Psoas muscle (tissue), 8 donors: ENCODE measurements at places on chromosomes 2 and 18. TPM values are rescaled to one million over a fixed set of nuclear protein-coding genes. Genes with fewer than 3 reads are reported as not detected.

- no peak for DNase-seq
Measured at GRCh38 chr18:65352186-65352585, 398.6 kb upstream of the CDH7 start.

DNA sequence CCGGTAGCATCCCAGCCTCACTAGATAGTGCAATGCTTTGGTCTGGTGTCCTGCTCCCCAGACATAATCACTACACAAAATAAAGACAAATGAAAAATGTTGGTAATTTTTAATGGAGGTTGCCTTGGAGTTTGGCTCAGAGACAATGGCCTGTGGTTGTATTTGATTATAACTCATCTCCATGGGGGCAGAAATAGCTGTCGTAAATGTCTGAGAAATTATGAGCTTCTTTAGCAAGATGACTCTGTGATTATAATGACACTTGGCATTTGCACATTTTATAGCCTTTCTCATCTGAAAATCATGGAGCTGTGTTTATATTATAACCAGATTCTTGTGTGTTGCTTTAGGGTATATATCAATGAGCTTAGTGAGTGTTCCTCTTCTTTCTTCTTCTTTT lies 1779.7 kb upstream of the CELF4 start:
- no peak for DNase-seq

- DNase-seq = no peak
Measured at GRCh38 chr18:57951999-57952774, 91.8 kb upstream of the NEDD4L start.

GRCh38 chr2:188663301-188663700 lies 310.9 kb upstream of the COL3A1 start:
- DNase-seq = no peak

DNA sequence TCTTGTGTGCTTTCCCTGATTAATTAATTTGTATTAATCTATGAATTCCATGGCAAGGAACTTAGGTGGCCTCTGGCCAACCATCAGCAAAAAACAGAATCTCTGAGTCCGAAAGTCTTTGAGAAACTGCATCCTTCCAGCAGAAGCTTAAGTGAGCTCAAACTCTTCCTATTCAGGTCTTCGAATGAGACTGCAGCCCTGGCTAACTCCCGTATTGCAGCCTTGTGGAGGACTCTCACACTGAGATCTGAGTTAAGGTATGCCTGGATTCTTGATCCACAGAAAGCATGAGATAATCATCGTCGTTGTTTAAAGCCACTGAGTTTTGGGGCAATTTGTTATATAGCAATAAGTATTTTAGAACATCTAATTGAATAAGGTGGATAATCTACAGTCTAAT lies 1143.9 kb upstream of the NXPH2 start:
- DNase-seq = no peak

GLI2 gene
- total RNA-seq = 0.81 TPM

DRC1 gene
- total RNA-seq = 0.10 TPM
